ENCODE measurements at places on chromosomes 7 and 10.

DNA sequence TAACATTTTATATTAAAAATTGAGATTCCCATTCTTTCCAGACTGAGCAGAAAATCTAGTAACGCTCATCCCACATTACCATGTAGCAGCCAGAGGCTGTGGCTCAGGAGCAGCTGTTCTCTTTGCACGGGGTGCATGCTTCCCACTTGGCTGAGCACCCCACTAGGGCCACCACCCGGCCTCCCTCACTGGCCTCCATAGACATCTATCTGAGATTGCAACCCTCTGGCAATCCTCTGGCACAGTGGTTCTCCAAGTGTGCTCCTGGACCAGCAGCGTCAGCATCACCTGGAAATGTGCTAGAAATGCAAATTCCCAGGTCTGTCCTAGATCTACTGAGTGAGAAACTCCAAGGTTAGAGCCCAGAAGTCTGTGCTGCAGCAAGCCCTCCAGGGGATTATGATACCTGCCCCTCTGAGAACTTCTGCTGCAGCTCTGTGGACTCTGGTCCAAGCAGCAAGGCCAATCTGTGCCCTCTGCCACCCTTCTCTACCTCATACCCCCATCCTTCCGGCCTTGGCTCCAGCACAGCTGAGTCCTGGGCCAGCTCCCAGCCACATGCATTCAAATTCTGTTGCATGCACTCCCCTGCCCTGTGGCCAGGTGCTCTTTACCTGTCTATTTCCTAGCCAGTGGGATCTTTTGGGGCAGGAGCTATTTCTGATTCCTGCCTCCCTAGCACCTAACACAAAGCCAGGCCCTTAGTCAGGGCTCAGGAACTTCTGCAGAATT is 301.5 kb downstream of the GRID1 start:
- no peak for DNase-seq

DNA sequence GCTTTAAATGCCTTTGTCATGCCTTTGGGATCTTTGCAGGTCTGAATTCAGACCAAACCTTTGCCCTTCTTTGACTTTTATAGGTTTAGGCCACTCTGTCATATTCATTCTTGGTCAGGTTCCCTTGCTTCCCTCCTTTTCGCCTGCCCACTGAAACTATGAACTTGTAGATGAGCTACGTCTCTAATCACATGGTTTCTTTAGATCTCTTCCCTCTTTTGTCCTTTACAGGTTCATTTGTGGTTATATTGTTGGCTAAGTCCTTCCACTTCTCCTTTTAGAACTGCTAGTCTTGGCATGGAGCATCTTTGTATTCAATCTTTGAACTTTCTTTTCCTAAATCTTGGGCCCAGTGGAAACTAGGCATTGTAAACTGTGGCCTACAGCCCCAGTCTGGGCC is 104.0 kb upstream of the ZEB1 start:
- DNase-seq, result no peak

DNA sequence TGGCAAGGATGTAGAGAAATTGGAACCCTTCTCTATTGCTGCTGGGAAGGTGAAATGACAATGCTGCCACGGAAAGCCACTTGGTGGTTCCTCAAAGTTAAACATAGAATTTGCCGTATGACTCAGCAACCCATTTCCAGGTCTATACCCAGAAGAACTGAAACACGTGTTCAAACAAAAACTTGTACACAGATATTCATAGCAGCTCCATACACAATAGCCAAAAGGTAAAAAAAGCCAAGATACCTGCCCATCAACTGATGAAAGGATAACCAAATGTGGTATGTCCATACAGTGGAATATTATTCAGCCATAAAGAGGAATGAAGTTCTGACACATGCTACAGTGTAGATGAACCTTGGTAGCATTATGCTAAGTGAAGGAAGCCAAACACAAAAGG is 39.1 kb downstream of the LHPP start:
- no peak for DNase-seq

DNA sequence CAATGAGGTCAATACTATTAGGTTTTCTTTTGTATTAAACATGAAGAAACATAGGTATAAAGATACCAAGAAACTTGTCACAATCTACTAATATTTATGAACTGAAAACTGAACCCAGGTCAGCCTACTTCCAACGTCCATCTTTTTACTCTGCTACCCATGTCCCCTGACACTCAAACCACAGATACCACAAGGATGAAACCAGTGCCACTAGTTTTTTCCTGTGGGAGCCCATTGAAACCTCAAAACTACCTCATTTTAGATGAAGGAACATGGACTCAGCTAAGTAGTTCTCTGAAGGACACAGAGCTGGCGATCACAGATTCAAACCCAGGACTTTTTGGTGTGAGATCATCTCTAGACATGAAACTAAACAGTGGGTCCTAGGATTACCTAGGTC is 6.8 kb downstream of the TET1 start:
- DNase-seq, result no peak

DNA sequence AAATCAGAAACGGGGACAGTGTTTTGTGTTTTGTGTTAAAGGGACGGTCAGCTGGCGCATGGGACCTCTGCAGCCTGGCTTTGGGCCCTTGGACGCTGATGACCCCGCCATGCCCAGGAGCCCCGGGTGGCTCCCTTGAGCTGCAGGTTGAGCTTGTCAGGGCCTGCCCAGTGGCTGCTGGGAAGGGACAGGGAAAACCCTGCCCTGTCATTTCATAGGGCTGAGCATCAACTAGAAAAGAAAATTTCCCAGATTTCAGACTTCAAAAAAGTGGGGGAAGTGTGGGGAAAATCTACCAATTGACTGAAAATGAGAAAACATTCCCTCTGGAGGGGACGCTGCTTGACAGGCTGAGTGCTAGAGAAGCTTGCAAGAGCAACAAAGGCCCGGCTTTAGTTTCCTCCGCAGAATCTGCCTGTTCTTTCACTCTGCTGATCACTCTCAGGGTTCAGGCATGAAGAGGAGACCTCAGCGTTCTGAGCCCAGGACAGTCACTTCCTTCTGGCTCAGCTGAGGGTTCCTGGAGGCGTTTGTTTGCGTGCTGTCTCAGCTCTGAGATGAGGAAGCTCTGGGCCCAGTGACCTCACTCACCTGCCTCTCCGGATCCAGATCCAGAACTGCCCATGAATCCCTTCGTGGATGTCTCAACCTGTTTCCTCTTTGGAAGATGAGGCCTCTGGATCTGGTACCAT is 18.6 kb upstream of the DNAJB6 start:
- DNase-seq, result no peak

DNA sequence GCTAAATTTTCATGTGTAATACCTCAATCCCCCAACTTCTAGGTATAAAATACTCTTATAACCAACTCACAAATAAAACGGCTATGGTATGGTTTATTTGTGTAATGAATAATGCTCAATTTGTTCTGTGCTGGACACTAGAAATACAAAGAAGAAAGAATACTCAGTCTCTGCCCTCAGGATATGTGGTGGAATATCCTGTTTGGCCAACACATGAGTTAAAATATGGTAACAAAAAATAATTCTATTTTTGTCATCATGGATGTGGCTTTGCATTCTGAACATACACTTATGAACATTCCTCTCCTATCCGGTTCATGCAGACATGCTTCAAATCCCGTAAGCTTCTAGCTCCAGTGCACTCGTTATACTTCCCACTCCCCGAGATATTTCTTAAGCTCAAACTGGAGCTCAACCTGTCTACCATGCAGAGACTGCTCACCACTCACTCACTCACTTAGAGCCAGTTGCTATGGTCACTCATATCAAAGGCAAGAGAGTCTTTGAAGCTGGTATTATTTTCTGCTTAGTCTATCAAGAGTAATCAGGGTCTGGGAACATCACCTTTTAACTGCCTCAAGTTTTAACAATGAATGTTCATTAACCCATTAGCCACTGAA is 53.8 kb upstream of the SLC16A12 start:
- no peak for DNase-seq

Data from hindlimb muscle (tissue), 1 donor.